ENCODE measurements at places on chromosomes 1 and 21.

GRCh38 chr1:163085904-163086268, 16.7 kb downstream of the RGS4 start:
- DNase-seq, result no peak

- no peak for DNase-seq
These were observed 165.5 kb upstream of the NR5A2 start for GRCh38 chr1:199862047-199862446.

- no peak for DNase-seq
These were observed 80.8 kb downstream of the C21orf91 start for GRCh38 chr21:17738176-17738953.

DNA sequence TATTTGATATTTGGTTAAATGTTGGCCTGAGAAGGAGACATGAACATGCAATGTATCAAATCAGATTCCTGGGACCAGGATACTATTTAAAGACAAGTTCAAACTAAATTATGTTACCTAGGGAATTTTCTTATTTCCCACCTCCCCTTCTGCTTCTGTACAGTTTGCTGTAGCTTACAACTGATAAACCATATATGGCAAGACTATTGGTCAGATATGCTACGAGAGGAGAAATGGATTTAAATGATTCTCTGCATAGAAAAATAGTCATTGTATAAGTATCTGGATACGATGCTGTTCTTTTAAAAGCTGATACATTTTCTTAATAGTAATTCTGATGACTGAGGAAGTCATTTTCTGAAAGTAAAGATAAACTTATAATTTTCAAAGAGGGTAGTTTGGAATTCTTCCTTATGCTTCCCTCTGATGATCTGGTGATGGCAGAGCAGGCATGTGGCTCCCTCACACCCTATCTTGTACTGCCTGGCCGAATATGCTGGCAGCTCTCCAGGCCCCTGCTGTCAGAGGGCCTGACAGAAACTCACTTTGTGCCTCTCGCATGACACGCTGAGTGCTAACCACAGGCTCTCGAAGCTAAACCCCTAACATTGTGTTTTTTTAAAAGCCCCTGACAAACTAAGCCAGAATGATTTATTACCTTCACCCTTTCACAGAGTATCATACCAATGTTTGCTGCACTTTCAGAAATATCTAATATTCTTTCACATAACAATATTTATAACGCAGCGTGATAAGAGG, 19.4 kb downstream of the RRP15 start:
- no peak for DNase-seq

- DNase-seq, result peak; percentile 21
These were observed 4.0 kb downstream of the SHISAL2A start for GRCh38 chr1:52636721-52637695.

- no peak for DNase-seq
These were observed 30.0 kb upstream of the HMCN1 start for GRCh38 chr1:185704181-185704580.

- DNase-seq, result no peak
These were observed 20.6 kb downstream of the NIBAN1 start for GRCh38 chr1:184953600-184954219.

DNA sequence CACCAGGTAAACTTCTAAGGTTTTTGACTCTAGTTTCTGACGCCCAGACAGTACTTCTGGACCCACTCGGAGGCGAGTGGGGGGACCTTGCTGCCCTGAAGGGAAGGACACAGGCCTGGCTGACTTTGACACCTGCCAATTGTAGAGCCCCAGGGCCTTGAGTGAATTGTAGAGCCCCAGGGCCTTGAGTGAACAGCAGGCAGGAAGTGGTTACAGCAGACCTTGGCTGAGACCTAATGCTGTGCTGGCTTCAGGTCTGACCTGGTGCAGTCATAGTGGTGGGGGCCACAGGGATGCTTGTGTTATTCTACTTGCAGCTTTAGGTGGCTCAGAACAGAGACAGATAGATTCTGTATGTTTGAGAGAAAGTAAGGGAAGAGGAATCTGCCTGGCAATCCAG, 344.3 kb downstream of the DUSP10 start:
- no peak for DNase-seq

GRCh38 chr1:66676613-66677298, 75.5 kb upstream of the DYNLT5 start:
- no peak for DNase-seq

GRCh38 chr21:37139902-37140301, 66.8 kb downstream of the TTC3 start:
- DNase-seq, result no peak

GRCh38 chr1:161499099-161500039, 5.9 kb upstream of the FCGR2A start:
- DNase-seq, result no peak

GRCh38 chr1:17280436-17280835, 27.6 kb upstream of the PADI4 start:
- DNase-seq, result no peak

DNA sequence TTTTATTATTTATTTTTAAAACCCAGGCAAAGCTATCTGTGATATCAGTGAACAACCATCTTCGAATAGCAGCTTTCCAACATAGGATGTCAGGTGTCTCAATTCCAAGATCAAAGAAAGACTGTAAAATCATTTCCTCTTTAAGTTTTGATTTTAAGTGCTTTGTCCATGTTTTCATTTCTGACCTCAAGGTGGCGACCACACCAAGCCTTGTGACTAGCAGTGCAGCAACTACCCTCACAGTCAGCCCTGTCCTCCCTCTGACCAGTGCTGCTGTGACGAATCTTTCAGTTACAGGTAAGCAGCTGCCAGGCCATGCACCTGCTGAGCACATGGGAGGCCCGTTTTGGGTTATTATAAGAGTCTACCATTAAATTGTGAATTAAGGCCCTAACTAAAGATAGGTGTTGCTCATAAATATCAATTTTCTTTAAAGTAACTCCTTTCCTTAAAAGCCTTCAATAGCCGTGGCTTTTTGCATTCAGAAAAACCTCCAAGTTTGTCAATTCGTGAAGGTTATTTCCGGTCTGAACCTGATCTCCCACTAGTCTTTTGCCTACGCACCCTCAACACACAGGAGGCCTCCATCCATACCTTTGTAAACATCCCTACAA, 117.0 kb downstream of the CD247 start:
- peak; percentile 8 for DNase-seq
